ENCODE measurements at places on chromosomes 6 and 20.

DNA sequence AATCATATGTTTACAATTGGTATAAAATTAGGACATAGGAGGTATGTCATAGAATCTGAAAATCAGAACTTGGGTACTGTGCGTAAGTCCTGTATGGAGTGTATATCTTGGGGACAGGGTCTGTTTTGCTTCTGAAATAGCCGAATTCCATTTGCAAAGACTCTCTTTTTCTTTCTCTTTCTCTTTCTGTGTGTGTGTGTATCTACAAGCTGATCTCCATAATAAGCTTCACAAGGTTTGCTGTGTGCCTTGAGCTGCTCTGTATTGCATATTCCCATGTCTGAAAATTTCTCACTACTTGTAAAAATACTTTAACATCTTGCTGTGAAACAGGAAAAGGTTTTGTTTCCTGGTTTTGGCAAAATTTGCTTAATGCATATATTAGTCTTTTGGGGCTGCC lies 29.5 kb downstream of the STX11 start:
- DNase-seq, result no peak

GRCh38 chr20:51444467-51444866 lies 98.1 kb downstream of the NFATC2 start:
- no peak for DNase-seq

DNA sequence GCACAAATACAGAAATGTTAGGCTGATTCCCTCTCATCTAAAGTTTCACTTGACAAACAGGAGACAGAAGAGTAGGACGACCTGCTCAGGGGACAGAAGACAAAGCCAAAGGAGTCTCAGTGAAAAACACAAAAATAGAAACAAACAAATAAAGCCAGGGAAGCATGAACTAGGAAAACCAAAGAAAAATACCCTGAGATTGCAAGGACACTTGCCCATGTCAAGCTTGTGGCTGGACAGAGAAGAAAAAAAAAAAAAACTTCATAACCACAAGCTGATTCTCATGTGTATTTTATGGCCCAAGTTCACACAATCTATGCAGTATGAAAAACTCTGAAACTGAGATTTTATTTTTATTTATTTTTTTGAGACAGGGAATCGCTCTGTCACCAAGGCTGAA lies 85.6 kb upstream of the BEND6 start:
- no peak for DNase-seq

- DNase-seq, result no peak
These were observed 445.4 kb upstream of the DEFB115 start for GRCh38 chr20:30811885-30812671.

DNA sequence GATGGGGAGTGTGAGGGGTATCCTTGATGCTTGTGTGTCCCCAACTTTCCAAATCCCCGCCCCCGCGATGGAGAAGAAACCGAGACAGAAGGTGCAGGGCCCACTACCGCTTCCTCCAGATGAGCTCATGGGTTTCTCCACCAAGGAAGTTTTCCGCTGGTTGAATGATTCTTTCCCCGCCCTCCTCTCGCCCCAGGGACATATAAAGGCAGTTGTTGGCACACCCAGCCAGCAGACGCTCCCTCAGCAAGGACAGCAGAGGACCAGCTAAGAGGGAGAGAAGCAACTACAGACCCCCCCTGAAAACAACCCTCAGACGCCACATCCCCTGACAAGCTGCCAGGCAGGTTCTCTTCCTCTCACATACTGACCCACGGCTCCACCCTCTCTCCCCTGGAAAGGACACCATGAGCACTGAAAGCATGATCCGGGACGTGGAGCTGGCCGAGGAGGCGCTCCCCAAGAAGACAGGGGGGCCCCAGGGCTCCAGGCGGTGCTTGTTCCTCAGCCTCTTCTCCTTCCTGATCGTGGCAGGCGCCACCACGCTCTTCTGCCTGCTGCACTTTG lies at the start of gene TNF:
Gene TNF, plus strand, starts transcription at position 231 of the 567 bp plus-strand sequence. Its CDS starts 177 bp downstream, at position 408.
- peak; percentile 93 for DNase-seq

DNA sequence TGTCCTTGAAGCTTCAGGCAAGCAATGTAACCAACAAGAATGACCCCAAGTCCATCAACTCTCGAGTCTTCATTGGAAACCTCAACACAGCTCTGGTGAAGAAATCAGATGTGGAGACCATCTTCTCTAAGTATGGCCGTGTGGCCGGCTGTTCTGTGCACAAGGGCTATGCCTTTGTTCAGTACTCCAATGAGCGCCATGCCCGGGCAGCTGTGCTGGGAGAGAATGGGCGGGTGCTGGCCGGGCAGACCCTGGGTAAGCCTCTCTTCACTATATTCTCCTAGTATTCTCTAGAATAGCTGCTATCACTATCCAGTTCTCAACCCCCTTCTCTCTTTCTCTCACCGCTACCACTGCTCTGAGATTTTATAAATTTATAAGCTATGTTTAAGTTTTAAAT lies 40.0 kb downstream of the EIF2S2 start:
- no peak for DNase-seq

DNA sequence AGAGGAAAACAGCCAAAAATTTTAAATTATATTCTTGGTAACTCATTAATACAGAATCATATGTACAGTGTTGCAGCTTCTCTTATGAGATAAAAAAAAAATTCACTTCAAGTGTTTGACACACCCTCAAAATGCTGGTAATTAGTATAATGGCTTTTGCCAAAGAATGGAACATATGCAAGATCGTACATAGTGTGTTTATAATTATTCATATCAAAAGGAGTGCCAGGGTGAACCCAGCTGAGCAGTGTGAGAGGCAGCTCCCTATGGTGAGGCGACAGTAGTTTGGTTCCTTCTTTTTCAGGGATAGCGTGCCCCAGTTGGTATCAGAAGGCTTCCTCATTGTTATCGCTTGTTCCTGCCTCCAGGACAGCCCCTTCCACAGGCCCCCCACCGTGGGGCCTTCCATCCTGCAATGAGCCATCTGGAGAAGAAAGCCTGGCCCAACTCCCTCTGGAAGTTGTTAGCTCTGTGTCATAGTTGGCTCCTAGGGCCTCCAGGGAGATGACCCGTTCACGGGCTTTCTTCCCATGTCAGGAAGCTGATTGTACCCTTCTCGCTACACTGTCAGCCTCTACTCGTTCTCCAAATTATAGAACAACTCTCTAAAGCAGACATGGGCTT lies 150.7 kb downstream of the FRK start:
- no peak for DNase-seq

- DNase-seq, result no peak
These were observed 180.3 kb downstream of the C6orf118 start for GRCh38 chr6:165129086-165129485.

- no peak for DNase-seq
These were observed 292.9 kb upstream of the ZFP64 start for GRCh38 chr20:52484438-52484837.

GRCh38 chr6:11821781-11822180 lies 43.2 kb upstream of the ADTRP start:
- DNase-seq, result no peak

- peak; percentile 65 for DNase-seq
These were observed 94.0 kb downstream of the SCML4 start for GRCh38 chr6:107730106-107730505.

GRCh38 chr6:12324748-12325147 lies 34.6 kb downstream of the EDN1 start:
- no peak for DNase-seq

- no peak for DNase-seq
These were observed 247.1 kb downstream of the HIVEP2 start for GRCh38 chr6:142697922-142698321.

GRCh38 chr6:107629548-107630129 lies 139.7 kb downstream of the SOBP start:
- DNase-seq, result no peak

- no peak for DNase-seq
These were observed 121.7 kb downstream of the BCAS1 start for GRCh38 chr20:53948383-53949318.

DNA sequence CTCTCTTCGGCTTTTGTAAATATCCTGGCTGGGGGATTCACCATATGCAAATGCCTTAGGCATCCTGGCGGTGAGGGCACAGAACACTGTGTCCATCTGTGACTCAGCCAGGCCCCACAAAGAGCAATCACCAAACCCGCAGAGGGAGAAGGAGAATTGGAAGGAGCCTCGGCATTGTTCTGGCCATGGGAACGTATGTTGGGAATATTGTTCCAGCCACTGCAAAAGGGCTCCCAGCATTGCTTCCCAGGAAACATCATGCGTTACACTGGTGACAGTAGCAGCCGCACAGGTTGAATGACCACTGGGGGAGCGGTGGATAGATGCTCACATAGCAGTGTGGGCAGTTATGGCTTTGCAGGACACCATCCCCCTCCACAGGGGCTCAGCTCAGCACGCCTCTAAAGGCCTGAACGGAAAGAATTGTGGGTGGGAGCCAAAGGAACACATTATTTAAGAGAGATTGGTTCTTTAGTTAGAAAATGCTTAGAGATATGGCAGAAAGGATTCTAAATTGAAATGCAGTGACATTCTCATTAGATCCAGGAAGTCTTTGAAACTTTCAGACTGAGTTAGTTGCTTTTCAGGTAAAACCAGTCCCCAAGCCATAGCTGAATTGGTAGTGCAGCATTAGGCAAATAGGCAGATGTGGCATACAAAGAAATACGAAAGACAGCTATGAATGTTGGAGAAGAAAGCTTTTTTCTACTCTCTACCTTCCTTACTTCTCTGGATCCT lies 104.3 kb downstream of the RNF144B start:
- DNase-seq, result no peak

DNA sequence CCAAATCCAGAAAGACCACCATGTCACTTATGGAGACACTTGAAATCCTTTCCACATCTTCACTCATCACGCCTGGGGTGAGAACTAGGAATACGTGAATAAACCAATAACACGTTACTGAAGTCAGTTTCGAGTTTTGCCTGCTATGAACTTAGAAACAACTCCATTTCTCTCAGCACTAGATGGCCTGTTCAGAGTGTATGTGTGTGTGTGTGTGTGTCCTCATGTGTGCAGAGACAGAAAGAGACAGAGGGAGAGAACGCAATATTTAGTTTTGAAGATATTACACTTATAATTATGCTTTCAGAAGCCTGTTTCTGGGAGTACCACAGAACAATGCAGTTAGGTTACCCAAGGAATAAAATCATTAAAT lies 81.2 kb upstream of the CCN6 start:
- peak; percentile 35 for DNase-seq

DNA sequence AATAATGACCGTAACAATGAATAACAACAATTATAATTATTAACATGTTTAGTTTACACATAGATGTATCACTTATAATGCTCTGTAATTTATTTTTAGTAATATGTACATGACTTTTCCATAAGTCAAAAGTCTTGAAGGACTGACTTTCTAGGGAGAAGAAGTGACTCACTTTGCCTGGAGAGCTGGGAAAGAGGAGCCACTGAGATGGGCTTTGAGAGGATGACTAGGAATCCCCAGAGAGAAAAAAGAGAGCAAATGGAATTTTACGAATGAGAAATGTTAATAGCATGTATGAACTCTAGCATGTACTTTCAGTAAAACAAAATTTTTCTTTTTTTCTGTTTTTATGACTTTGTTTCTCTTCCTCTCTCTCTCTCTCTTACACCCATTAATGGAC lies 67.8 kb upstream of the RALY start:
- no peak for DNase-seq

DNA sequence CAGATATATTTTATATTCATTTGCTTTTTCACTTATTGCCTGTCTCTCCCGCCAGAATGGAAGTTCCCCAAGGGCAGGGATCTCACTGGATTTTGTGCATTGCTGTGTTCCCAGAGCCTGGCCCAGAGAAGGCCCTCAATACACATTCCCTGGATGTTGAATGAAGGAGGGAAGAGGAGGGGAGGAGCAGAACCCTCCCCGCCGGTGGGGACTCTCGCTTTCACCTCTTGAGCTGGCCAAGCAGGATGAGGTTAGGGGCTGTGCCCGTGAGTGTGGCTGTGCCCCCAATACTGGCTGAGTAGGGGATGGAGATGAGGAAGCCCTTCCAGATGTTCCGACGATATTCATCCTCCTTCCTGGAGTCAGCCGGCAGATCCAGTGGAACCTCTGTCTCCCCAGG lies 45.5 kb upstream of the OCSTAMP start:
- DNase-seq, result no peak

DNA sequence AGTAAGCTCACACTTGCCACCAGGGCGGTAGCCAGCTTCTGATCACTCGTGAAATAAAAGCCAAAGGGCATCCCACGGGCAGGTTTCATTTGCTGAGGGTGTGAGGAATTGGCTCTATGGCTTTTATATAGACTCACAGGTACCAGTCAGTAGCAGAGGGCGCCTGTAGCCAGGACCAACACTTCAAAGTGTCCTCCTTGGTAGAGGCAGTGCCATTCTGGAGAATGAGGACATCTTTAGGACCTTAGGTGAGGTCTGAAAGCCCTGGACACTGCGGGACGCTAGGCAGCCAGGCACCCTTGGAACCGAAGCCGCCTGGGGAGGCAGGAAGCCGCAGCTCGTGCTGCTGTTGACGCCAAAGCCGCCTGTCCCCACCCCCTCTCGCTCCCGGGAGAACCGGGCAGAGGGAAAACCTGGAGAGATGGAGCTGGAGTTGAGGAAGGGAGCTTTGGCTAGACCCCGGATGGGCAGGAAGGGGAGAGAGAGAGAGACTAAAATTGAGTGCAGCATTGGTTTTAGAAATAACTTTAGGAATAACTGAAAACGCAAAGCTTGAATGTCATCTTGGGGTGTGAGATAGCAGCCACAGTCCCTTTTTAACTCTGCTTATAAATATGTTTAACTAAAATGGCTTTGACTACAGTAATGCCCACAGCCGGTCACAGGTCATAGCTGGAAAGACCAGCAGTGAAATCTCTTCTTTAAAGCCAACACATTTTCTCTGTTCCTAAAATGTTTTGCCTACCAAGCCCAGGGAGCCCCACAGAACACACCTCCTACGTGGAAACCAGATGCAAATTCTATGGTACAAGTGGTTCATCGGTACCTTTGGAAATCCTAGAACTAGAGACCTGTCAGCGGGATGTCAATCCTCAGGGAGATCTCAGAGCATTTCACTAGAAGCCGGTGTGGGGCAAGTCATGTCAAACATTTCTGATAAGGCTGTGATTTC lies 128.5 kb upstream of the CDYL start:
- DNase-seq, result peak; percentile 5

DNA sequence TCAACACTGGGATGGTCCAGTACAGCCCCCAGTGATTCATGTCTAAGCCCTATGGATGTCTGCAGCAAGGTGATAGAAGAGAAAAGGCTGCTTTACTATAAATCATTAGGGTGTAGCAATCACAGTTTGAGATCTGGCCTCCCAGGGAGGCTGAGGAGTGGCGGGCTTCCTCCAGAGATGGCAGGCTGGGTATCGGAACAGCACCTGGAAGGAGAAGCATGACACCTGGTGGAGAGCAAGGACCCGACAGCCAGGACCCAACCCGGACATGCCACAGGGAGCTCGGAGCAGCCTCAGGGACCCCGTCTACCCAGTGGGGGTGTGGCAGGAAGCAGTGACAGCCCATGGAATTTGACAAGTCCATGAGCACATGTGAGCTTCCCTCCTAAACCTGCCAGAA lies 114.8 kb upstream of the CD93 start:
- no peak for DNase-seq

DNA sequence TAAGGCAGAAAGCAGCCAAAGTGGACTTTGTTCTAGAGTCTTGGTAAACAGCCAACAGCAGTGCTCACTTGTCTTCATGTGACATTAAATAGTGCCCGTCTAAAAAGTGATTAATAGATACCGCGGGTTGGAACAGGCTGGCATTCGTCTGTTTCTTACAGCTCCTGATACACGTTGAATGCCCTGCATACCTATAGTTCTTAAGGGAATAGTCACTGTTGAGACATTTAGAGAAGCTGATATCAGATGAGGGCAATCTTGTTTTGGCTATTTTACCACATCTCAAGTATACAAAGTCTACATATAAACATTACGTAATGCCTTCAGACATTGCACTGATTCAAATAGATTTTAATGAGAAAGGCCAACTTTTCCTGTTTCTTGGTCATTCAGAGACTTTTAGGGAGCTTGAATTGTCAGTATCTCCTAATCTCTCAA lies 374.9 kb upstream of the FLRT3 start:
- no peak for DNase-seq

Data from CD4-positive, alpha-beta T cell treated with Interleukin-10 for 1 hour (primary cell).